ENCODE measurements at places on chromosomes 12 and 14. TPM values are rescaled to one million over a fixed set of nuclear protein-coding genes. Genes with fewer than 3 reads are reported as not detected.

GRCh38 chr12:109169686-109170085, 53.3 kb downstream of the ACACB start:
- H3K27ac ChIP-seq, result no peak overlapping the region
- H3K4me3 ChIP-seq, result no peak overlapping the region
- peaks cover 14% of the 10 kb centered on the region for H3K27me3 ChIP-seq
- no peak for DNase-seq
- no peaks in the 10 kb centered on the region for H3K36me3 ChIP-seq

GRCh38 chr14:69672356-69672755, 61.0 kb downstream of the SUSD6 start:
- DNase-seq, result no peak
- H3K4me1 ChIP-seq, result no peaks in the 10 kb centered on the region
- no peak overlapping the region for H3K4me3 ChIP-seq
- H3K27ac ChIP-seq, result no peak overlapping the region
- H3K27me3 ChIP-seq, result no peaks in the 10 kb centered on the region

DNA sequence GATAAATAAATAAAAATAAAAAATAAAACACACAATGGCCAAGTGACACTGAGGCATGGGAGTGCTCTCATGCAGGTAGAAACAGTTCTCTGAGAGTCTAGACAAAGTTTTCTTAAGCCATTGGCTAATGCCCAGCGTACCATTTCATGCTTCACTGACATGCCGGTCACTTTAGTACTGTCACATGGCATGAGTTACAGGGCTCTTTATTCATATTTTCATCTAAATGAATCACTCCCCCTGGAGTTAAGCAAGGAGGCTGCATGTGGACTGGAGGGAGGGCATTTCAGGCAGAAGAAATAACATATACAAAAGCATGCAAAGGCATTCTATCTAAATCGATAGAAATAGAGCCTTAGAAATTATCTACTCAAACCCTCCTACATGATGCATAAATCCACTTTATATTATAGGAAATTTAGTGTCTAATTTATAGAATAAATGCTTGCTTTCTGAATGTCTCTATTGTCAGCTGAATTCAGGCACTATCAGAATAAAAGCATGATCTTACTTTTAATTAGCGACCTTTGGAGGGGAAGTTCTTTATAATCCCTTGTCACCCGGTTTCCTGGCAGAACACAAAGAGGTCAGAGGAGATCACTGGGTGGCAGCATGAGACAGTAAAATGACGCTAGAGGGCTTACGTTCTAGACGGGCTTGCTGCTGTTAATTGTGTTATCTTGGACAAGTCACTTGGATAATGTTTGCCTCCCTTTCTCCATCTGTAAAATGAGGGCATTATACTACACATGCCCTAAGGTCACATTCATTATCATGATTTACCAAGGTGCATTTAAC, 17.5 kb downstream of the DYRK4 start:
- no peak overlapping the region for H3K4me3 ChIP-seq
- peak; percentile 31 for DNase-seq
- no peaks in the 10 kb centered on the region for H3K4me1 ChIP-seq
- no peaks in the 10 kb centered on the region for H3K36me3 ChIP-seq

The ACRBP gene
- 18.0 TPM for total RNA-seq
